ENCODE measurements at places on chromosomes 6 and 20.

GRCh38 chr6:144928847-144929246 lies 643.7 kb downstream of the UTRN start:
- no peak for DNase-seq

- DNase-seq, result no peak
Measured at GRCh38 chr6:41667195-41667594, 28.9 kb downstream of the MDFI start.

GRCh38 chr6:38524436-38525145 lies 115.1 kb downstream of the BTBD9 start:
- DNase-seq, result no peak

- no peak for DNase-seq
Measured at GRCh38 chr6:53672237-53672636, 6.7 kb upstream of the KLHL31 start.

DNA sequence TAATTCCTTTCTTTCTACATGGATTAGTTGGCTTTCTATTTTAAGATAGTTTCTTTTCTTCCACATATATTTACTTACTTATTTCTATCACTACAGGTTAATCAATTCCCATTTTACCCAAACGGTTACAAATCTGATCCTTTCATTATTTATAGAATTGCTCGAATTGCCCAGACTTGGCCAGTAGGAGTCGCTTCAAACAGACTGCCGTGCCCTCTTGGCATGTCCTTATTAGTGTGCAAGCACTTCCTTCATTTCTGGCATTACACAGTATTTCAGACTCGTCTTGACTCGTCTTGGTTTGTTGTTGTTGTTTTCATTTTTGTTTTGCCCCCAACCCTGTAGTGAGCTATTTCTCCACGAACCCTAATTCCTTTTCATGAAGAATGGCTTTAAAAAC lies 74.6 kb downstream of the SAMD3 start:
- DNase-seq, result no peak

DNA sequence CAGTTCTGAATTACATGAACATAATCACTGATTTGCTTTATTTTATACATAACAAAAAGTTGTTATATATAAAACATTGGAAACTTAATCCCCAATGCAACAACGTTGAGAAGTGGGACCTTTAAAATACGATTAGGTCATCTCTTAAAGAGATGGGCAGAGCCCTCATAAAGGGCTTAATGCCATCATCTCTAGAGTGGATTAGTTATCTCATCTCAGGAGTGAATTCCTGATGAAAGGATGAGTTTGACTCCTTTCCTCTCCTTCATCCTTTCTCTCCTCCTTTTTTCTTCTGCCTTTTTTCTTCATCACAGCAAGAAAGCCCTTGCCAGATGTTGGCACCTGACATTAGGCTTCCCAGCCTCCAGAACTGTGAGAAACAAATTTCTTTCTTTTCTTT lies 13.9 kb downstream of the HLA-DOA start:
- no peak for DNase-seq

DNA sequence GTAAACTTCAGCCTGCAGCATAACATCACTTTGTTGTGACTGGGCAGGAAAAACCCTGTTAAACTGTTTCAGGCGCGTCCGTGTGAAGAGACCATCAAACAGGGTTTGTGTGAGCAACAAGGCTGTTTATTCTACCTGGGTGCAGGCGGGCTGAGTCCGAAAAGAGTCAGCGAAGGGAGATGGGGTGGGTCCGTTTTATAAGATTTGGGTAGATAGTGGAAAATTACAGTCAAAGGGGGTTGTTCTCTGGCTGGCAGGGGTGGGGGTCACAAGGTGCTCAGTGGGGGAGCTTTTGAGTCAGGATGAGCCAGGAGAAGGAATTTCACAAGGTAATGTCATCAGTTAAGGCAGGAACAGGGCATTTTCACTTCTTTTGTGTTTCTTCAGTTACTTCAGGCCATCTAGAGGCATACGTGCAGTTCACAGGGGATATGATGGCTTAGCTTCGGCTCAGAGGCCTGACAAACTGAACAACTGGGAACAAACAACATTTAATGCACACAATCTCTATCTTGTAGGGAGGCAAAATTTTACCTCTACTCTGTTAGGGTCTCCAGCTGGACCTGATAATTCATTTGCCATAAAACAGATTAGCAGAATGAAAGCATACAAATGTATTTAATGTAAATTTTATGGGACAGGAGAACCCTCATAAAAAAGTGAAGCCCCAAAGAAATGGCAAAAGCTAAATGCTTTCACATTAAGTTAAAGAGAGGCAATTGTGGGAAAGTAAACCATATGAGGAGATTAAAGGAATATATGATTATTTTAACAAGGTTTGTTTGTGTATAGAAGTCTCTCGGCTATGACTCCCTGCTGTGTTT lies 58.3 kb upstream of the HFE start:
- DNase-seq, result no peak

DNA sequence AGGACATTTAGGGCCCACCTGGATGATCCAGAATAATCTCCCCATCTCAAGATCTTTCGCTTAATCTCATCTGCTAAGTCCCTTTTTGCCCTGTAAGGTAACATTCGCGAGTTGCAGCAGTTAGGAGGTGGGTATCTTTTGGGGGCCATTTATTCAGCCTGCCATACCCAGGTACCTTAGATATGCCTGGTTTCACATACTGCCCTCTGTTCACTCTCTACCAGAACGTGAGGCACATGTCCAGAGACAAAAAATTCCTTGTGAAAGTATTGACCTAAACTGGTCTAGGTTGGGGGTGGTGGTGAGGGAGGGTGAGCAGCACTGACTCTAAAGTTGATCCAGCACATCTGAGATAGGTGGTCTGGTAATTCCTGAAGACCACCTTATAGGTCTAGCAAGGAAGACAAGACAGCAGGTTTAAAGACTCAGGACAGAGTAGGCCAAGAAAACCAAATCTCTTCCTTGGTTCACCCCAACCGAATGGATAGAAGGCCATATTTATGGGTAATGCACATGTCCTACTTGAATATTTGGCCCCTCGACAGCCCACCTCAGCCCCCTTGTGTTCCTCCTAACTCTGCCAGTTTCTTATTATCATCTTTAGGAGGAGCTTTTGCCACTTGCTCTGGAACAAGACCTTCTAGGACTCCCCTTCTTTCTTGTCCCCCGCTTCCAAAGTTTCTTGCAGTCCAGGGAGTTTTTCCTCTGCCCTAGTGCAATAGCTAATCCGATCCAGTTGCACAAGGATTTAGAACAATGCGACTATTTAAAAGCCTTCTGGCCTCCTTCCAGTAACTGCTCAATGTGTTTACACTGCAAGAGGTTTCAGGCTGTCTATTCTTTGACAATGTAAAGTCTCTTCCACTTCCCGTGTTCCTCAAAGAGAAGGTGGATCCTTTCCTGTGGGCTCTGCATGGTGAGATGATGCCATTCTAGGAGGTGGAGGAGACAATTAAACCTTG lies 213.0 kb upstream of the LAMP5 start:
- no peak for DNase-seq

DNA sequence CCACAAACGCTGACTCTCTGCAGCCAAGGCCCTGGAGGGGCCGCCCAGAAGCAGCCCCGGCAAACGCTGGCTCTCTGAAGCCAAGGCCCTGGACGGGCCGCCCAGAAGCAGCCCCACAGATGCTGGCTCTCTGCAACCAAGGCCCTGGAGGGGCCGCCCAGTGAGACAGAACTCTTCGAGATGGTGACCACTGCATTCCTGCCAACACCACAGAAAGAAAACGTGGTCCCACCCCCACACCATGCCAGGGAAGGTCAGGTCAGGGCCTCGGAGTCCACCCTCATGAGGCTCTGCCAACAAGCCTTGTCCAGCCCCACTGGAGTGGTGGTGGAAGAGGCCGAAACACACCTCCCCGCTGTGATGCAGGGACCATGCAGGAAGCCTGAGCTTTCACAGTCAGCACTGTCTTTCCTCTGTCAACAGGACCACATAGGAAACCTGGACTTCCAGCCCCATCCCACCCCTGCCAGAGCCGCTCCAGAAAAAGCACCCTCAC lies 97.5 kb downstream of the DLL1 start:
- no peak for DNase-seq

DNA sequence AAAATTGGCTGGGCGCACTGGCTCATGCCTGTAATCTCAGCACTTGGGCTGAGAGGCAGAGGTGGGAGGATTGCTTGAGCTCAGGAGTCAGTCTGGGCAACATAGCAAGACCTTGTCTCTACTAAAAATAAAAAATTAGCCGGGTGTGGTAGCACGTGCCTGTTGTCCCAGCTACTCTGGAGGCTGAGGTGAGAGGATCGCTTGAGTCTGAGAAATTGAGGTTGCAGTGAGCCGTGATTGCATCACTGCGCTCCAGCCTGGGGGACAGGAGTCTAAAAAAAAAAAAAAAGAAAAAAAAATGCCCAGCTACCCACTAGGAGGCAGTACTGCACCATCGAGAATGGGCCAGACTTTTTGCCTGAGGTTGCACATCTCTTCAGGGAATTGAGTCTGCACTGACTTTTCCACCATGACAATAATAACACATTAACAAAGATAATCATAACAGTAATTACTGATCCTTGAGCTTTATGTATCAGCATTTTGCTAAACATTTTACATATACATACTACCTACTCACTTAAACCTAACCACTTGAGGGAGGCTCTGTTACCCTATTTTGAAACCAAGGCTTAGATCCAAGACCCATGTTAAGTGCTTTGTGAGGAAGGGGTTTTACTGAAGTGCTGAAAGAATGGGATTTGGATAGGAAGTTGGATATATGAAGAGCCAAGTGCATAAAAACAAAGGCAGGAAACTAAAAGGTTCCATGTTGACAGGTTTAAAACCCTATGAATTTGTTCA lies 21.0 kb downstream of the SRSF3 start:
- no peak for DNase-seq

- DNase-seq, result no peak
Measured at GRCh38 chr6:88952065-88952704, 11.2 kb downstream of the RNGTT start.

GRCh38 chr20:36744764-36745191 lies 1.1 kb downstream of the NDRG3 start:
- no peak for DNase-seq

GRCh38 chr6:11218538-11219399 lies 13.7 kb downstream of the NEDD9 start:
- DNase-seq, result no peak

GRCh38 chr6:14873101-14873500 lies 372.8 kb upstream of the JARID2 start:
- no peak for DNase-seq

- no peak for DNase-seq
Measured at GRCh38 chr6:167934426-167934864, 63.0 kb upstream of the KIF25 start.

DNA sequence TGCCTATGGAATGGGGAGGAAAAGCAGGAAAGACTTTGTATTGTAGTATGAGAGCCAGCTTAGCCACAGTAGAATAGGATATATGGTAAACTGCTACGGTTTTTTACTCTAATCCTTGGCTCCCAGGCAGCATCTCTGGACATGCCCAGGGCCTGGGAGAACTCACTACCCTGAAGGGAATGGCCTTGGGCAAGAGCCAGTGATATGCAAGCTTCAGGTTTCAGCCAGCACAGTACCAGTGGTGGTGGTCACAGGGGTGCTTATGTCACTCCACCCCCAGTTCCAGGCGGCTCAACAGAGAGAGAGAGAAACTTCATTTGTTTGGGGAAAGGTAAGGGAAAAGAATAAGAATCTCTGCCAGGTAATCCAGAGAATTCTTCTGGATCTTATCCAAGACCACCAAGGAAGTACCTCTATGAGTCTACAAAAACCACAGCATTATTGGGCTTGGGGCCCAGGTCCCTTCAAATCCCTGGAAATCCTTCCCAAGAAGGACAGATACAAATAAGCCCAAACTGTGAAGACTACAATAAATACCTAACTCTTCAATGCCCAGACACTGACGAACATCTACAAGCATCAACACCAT lies 121.2 kb downstream of the THBS2 start:
- DNase-seq, result no peak

GRCh38 chr6:90448836-90449235 lies 138.0 kb downstream of the MAP3K7 start:
- no peak for DNase-seq

DNA sequence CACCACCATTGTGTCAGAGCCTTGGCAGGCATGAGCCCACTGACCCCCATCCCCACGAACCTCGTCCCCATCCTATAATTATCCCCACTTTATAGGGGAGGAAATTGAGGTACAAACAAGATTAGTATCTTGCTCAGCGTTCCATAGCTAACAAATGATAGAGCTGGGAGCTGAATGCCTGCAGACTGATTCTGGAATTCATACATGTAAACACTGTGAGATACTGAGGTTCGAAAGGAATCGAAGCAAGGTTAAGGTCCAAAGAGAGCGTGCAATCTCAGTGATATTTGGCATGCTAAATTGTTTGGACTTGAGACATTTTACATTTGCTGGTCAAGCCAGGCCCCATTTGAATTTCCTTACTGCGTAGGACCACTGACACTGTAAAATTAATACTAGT lies 746.6 kb downstream of the COL12A1 start:
- DNase-seq, result no peak

DNA sequence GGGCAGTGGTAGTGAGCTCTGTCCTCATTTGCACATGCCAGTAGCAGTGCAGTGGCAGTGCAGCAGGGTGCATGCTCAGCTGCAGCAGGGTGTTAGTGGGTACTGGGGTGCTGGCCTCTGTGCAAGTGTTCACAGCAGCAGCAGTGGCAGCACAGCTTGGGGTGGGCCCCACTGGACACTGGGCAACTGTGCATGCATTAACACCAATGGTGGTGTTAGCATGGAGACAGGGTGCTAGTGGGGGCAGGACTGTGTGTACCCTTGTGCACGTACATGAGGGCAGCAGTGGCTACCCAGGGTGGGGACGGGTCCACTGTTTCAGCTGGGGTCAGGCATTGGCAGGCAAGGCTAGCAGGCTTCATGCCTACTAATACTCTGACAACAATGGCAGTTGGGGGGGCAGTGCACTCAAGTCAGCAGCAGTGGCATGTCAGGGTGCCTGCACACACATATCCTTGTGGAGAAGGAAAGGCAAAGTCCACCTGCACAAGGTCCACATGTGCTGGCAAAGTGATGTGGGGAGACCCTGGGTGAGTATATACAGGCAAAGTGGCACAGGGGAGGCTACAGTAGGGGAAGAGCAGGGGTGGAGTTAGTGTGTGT lies 60.2 kb downstream of the UNC5CL start:
- no peak for DNase-seq

DNA sequence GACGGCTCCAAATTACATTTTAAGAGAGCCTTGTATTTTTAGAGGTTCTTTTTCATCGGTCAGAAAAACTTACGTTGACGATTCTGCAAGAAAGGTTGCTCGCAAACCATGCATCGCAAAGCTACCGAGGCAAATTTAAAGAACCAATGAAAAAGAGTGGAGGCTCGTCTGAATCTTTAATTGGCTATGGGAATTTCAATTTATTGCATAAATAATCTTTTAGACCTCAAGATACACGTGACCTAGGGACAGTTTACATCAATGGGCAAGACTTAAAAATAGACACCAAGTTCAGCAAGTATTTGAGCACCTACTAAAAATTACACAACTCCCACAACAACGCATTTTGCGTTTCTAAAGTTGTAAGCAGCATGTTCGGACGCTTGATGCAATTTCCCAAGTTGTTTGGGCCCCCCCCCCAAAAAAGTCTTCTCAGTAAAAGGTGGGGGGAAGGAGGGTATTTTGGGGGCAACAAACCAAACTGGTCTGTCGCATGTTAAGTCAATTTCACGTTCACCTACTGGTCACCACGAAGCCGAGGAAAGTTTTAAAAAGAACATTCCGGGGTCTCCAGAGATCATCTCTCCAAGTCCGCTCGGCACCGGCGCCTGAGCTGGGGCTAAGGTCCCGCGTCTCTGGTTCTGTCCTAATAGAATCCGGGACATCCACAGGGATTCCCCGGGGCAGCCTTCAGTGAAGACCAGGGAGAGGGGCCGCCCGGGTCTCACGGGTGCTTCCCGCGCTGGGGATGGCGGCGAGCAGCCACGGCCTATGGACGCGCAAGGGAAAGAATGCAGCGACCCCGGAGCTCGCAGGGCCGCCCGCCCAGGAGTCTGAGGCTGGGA lies 851 bp downstream of the SNX5 start:
- no peak for DNase-seq
